HTR-8/SVneo (cell line): ENCODE measurements at places on chromosomes 1 and 21.

GRCh38 chr21:43814215-43815106 is 25.1 kb downstream of the RRP1 start:
- DNase-seq, result no peak

DNA sequence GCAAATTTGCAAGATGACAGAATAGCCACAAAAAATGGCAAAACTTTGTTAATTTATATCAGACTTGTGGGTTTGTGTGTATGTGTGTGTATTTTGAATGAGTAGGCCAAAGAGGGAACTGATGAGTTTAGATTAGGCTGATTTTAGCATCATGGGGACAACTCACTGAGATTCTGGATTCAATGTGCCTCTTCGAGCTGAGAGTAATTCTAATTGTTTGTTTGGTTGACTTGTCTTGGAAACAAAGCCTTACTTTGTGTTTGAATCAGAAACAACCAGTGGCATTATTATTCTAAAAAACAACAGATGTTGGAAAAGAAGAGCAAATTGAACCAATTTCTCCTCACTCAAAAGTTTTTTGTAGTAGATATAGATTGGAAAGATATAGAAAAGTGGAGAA is 40.5 kb upstream of the C21orf91 start:
- no peak for DNase-seq

- no peak for DNase-seq
Measured at GRCh38 chr1:101507547-101507971, 270.7 kb downstream of the S1PR1 start.

- DNase-seq, result no peak
Measured at GRCh38 chr1:243882276-243882675, 32.2 kb upstream of the AKT3 start.

- DNase-seq, result no peak
Measured at GRCh38 chr21:16770266-16770665, 742.6 kb upstream of the CXADR start.

DNA sequence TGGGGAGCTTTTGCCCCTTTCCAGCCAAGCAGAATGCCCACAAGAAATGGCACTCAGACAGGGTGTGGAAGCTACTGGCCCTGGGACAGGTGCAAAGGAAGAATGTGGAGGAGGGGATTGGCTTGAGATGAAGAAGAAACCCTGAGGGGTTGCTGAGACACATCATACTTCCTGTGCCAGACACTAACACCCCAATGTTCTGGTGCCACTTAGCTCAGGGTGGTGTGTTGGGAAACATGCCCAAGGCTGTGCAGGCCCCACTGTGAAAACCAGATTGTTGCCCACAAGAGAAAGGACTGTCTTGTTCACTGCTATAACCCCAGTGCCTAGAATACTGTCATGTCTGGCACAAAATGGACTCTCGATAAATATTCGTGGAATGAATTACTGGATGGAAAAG is 9.9 kb upstream of the PAQR6 start:
- no peak for DNase-seq
